ENCODE measurements at places on chromosomes 5 and 9.

GRCh38 chr5:10538103-10538788, 25.6 kb upstream of the ANKRD33B start:
- no peak for DNase-seq

DNA sequence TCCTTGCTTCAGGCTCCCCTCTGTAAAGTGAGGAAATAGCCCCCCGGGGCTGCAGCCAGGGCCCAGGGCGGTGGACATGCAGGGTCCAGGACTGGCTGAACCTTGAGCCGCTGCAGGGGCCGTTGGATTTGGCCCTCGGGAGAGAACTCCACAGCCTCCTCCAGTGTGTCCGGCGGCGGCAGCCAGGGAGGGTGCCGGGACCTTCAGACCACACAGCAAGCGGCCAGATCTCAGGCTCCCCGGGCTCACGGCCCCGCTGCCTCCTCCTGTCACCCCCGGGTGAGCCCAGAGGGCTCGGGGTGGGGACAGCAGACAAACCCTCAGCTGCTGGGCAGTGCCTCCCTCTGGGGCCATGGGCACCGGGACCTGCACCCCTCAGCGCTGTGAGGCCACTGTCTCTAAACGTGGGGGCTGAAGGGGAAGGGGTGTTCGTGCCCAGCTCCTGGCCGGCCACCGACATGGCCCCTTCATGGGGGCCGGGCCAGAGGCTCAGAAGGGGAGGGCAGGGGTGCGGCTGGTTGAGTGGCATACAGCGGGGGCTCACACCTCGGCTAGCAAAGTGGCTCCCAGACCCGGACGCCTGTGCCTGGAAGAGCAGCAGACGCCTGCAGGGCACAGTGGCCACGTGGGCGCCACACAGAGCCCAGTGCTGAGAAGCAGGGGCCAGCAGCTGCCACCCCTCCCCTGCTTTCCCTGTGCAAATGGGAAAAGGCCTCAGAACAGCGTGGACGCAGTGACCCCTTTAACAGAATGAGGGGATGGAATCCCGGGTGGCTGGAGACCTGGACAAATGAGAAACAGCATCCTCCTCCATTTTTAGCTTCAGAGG, 19.7 kb downstream of the SLC9A3 start:
- no peak for DNase-seq

GRCh38 chr5:139391570-139392323, 2.0 kb upstream of the MZB1 start:
- DNase-seq: no peak

DNA sequence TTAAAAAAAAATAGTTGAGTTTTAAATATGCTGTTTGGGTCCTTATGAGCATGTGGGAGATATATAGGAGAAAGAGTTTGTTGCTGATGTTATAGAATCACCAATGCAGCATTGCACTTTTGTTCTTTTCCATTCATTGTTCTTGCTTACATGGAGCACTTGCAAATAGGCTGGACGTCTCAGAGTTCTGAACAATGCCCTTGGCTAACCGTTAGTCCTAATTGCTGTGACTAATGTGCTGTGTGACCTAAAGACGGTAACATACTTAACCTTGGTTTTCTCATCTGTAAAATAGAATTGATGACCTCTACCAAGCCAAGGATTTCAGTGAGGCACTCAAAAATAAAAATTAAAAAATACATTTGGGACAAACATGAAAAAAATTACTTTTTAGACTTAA, 29.8 kb downstream of the PIK3R1 start:
- DNase-seq: no peak

- no peak for DNase-seq
These were observed 719.0 kb downstream of the PTPRD start for GRCh38 chr9:9893837-9894236.

- DNase-seq: no peak
These were observed 33.1 kb downstream of the TNPO1 start for GRCh38 chr5:72849546-72849945.

All from stimulated activated CD8-positive, alpha-beta memory T cell treated with anti-CD3 and anti-CD28 coated beads, Interleukin-4, amount 100 ng/mL, for 1 hour (primary cell).